Bronchus fibroblast of lung (primary cell): ENCODE measurements at places on chromosomes 7 and 10. TPM values are rescaled to one million over a fixed set of nuclear protein-coding genes. Genes with fewer than 3 reads are reported as not detected.

Gene LIPM
- total RNA-seq, result not detected in 2 replicates

Gene DNMBP
- total RNA-seq, result 11.0 and 12.4 TPM in 2 replicates

Gene CAV1
- 569 and 638 TPM in 2 replicates for total RNA-seq

Gene EIF5AL1
- 0.50 and 0.59 TPM in 2 replicates for total RNA-seq

Gene TAS2R4
- under 0.01 TPM in 1 of 2 replicates, not detected in the other for total RNA-seq

Gene CTAGE15
- total RNA-seq, result not detected in 2 replicates

Gene SPAG6
- not detected in 2 replicates for total RNA-seq

Gene ABCC2
- under 0.01 and 0.17 TPM in 2 replicates for total RNA-seq

Gene ATP6V0A4
- total RNA-seq, result not detected in 2 replicates

Gene DPP6
- not detected in 2 replicates for total RNA-seq

Gene PLPP4
- total RNA-seq, result not detected in 2 replicates

Gene ALOX5
- total RNA-seq, result not detected in 2 replicates

Gene CRPPA
- 0.74 and 1.0 TPM in 2 replicates for total RNA-seq

Gene ZNF804B
- total RNA-seq, result not detected in 2 replicates

Gene EPHB6
- total RNA-seq, result 6.6 and 7.4 TPM in 2 replicates

Gene LRIT1
- total RNA-seq, result not detected in 2 replicates

Gene GGCT
- 28.4 and 39.8 TPM in 2 replicates for total RNA-seq

Gene GLI3
- total RNA-seq, result 2.9 and 3.3 TPM in 2 replicates

Gene CCDC3
- 0.34 and 0.45 TPM in 2 replicates for total RNA-seq

Gene SPDYE9
- not detected in 2 replicates for total RNA-seq

Gene CCAR1
- total RNA-seq, result 26.9 and 27.1 TPM in 2 replicates

Gene AKR1C1
- 27.1 and 28.4 TPM in 2 replicates for total RNA-seq

Gene INMT
- 2.1 and 2.5 TPM in 2 replicates for total RNA-seq

Gene CCDC172
- not detected in 2 replicates for total RNA-seq

Gene KIAA1549
- total RNA-seq, result 0.67 and 1.0 TPM in 2 replicates

Gene ARHGAP12
- 13.2 and 18.7 TPM in 2 replicates for total RNA-seq

Gene ADGRA1
- not detected in 2 replicates for total RNA-seq

Gene VENTX
- not detected in 2 replicates for total RNA-seq

Gene PARG
- total RNA-seq, result 14.9 and 15.6 TPM in 2 replicates

Gene SEMA4G
- 2.1 and 2.2 TPM in 2 replicates for total RNA-seq

Gene HDAC9
- 1.3 and 2.5 TPM in 2 replicates for total RNA-seq

Gene EVX1
- not detected in 2 replicates for total RNA-seq

Gene OPN1SW
- not detected in 2 replicates for total RNA-seq

Gene NEUROD6
- not detected in 2 replicates for total RNA-seq

Gene CRYGN
- not detected in 2 replicates for total RNA-seq

Gene C10orf53
- total RNA-seq, result not detected in 2 replicates

Gene PTER
- total RNA-seq, result 7.1 and 7.2 TPM in 2 replicates

Gene ZNF3
- 15.8 and 16.1 TPM in 2 replicates for total RNA-seq

Gene LOXL4
- total RNA-seq, result 10.0 and 12.4 TPM in 2 replicates

Gene LFNG
- 1.2 and 1.7 TPM in 2 replicates for total RNA-seq

Gene ADAM22
- total RNA-seq, result 0.30 and 0.67 TPM in 2 replicates

Gene COL28A1
- 0.17 TPM in 1 of 2 replicates, not detected in the other for total RNA-seq

Gene CALML5
- total RNA-seq, result not detected in 2 replicates

Gene BICC1
- total RNA-seq, result 12.0 and 12.1 TPM in 2 replicates

Gene TRUB1
- 14.0 and 16.8 TPM in 2 replicates for total RNA-seq

Gene TAC1
- 0.15 TPM in 1 of 2 replicates, not detected in the other for total RNA-seq

Gene IFIT1B
- not detected in 2 replicates for total RNA-seq

Gene ACTR3C
- 0.17 and 0.45 TPM in 2 replicates for total RNA-seq

Gene LCOR
- total RNA-seq, result 5.2 and 6.1 TPM in 2 replicates

Gene SMC3
- total RNA-seq, result 18.0 and 28.1 TPM in 2 replicates
